Astrocyte of the cerebellum (primary cell): ENCODE measurements at places on chromosomes 11 and 22.

GRCh38 chr11:73072935-73073481 is 69.1 kb downstream of the FCHSD2 start:
- DNase-seq: no peak

DNA sequence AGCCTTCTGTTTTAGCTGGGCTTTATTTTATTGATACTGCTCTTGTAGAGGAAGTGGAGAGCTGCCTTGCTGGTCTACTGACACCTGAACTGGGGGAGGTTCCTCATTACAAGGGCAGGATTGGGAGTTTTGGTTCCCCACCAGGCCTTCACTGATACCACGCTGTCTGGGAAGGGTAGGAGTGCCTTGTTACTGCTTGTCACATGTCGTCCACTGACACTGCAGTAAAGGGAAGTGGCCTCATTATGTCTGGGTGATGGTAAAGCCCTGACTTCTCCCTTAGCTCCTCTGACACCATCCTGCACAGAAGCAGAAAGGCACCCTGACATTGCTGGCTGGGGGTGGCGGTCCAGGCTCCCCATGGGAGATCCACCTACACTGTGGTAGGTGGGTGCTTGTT is 38.7 kb upstream of the ELF5 start:
- no peak for DNase-seq

DNA sequence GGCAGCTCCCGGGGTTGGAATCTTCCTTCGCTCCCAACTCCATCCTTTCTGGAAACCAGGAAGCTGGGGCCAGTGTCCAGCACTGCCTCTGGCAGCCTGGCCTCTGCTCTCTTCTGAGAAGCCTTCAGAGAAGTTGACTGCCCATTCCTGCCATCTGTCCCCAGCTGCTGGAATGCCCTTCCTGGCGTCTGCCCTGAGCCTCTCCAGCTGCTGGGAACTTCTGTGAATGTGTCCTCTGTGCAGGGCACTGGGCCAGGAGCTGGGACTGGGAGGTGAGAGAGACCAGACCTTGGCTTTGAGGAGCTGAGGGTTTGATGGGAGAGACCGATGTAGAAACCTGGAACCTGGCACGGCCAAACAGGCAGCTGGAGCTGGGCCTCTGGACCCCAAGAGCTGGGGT is 5.9 kb upstream of the SOX10 start:
- no peak for DNase-seq

DNA sequence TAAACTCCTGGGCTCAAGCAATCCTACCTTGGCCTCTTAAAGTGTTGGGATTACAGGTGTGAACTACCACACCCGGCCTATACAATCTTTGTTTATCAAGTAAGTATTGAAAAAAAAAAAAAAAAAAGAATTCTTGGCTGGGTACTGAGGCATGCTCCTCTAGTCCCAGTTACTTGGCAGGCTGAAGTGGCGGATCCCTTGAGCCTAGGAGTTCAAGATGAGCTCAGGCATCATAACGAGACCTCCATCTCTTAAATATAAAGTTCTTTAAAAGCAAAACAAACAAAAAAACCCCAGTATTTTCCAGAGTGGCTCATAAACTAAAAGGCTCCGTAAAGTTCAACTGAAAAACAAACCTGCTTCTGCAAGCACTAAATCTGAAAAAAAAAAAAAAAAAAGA is 50.3 kb upstream of the GAB2 start:
- no peak for DNase-seq

GRCh38 chr11:2573240-2574042 is 126.4 kb downstream of the KCNQ1OT1 start:
- DNase-seq: no peak

DNA sequence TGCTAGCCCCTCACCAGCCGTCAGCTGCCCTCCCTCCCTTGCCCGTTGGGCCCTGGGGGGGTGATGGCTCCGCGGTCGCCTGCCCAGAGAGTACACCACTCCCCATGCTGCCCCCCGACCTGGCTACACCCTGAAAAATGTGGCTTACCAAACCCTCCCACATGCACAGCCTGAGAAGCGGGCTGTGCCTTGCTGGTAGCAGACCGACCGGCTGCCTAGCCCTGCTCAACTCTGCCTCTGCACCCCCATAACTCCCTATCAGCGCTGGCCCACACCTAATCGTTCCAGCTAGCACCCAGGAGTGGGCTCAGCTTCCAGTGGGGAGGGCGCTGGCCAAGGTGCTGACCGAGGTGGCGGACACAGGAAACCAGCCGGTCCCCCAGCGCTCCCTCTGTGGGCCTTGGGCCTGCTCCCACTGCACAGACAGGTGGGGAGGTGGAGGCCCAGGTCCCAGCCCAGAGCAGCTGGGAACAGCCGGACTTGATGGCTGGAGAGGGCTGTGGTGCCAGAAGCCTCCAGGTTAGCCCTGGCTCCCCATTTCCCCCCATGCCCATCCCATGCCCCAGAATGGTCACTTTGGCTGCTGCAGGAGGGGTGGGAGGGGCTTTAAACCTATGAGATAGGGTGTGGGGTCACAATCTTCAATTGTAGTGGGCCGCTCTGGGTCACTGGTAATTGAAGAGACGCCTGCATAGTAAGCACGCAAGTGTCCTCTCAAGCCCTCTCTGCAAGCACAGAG is 32.1 kb upstream of the PRODH start:
- no peak for DNase-seq

DNA sequence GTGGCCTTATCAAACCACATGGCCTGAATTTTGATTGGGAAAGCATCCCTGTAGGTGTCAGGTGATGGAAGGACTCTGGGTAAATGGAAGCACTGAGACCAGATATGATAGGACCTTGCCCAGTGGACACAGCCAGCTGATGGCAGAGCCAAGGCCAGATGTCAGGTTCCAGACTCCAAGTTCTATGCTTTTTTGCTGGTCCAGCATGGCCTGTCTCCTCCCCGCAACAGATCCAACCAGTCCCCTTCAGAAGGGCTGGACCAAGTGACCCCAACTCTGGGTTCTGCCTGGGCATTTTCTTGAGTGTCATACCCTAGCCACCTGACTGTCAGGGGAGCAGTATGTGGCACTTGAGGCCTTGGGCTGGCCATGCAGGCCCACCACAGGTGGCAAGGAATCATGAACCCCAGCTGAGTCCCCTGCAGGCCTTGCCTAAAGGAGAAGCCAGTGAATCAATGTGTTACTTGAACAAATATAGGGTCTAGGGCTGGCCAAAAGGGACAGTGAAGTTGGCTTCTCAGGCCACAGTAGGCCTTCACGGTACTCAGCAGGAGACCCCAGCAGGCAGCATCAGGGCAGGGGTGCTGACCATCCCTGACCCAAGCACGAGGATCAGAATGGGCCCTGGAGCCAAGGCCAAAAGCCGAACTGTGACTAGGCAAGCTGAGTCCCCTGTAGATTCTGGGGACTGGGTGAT is 27.1 kb downstream of the KCNQ1OT1 start:
- DNase-seq: no peak

DNA sequence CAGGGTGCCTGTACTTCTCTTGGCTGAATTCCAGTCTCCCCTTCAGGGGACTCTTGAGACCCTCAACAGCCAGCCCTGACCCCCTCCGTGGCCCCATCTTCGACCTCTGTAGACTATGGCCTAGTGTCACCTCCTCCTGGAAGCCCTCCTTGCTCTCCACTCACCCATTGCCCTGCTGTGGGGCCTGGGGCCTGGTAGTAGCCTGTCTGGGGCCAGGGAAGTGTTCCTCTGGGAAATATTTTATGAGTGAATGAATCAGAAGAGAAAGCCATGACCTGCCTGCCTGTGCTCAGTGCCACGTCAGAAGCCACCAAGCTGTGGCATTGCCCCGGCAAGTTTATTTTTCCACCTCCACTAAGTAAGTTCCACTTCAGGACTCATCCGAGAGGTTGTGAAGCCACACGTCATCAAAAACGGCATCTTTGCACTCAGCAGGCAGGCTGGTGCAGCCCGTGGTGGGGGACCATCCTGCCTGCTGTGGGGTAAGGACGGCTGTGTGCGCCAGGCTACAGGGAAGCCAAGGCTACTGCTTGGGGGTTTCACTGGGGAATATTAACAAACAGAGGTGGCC is 59.6 kb upstream of the PPARA start:
- no peak for DNase-seq

DNA sequence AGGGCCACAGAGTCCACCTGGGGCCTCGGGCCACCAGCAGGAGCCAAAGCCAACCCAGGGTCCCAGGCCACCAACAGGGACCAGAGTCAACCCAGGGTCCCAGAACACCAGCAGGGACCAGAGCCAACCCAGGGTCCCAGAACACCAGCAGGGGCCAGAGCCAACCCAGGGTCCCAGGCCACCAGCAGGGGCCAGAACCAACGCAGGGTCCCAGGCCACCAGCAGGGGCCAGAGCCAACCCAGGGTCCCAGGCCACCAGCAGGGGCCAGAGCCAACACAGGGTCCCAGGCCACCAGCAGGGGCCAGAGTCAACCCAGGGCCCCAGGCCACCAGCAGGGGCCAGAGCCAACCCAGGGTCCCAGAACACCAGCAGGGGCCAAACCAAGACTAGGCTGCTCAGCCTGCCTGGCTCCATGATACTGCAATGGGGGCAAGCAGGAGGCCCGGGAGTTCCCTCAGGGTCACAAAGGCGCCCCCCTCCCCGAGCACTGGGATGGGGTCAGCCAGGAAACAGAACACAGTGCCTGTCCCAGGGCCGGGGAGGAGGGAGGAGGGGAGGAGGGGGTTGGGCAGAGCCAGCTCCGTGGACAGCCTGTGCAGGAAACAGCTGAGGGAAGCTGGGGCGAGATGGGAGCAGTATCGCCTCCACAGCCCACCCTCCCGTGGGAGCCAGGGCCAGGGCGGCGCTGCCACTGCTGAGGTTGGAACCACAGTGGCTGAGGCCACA is 62.0 kb upstream of the PRR5 start:
- DNase-seq: no peak

DNA sequence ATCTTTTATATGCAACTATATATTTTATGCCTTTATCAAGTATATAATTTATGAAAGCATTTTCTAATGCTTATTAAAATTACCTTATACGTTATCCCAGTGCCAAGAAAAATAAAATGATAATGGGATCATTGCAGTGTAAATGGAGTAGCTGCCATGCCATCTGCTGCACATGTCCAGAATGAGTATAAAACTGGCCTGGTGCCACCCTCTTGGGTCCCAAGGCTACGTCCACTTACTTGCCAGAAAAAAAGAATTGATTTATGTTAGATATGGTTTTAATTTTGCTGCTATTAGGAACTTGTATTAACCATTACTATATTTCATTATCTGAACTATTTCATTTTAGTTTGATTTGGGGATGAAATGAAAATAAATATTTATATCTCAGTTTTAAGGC is 1127.1 kb upstream of the CNTN5 start:
- no peak for DNase-seq

DNA sequence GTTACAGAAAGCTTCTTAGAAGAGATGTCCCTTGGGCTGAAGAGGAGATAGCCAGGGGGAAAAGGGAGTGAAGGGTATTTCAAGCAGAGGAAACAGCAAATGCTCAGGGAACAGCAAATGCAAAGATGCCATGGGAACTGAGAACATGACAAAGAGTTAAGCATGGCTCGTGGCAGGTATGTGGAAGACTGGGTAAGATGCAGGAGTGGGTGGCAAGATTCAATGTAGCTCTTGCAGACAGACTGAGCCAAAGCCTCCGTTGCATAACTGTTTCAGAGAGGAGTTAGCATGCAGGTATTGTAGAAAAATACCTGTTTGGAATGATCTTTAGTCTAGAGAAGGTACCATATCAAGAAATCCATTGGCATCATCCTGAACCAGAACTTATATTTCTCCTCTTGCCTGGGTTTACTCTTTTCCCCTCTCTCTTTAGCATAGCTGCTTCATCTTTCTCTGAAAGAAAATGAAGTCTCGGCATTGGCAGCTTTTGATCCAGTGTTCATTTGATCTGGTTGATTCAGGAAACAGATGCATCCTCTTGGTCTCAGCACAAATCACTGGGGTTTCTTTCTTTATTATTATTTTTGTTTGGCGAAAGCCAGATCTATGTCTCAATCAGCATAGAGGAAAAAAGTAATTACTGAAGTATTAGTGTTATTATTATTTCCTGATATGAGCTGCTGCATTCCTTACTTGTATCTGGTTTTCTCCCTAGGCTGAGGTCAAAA is 41.7 kb upstream of the NUP160 start:
- DNase-seq: no peak

GRCh38 chr22:38959590-38959989 is 2.2 kb downstream of the APOBEC3A start:
- no peak for DNase-seq

- DNase-seq: no peak
Observed at GRCh38 chr11:76623171-76623883, 47.2 kb downstream of the LRRC32 start.

- no peak for DNase-seq
Observed at GRCh38 chr11:30990625-30991296, 378.8 kb downstream of the DCDC1 start.

- no peak for DNase-seq
Observed at GRCh38 chr11:1994121-1994520, 3.5 kb downstream of the H19 start.

DNA sequence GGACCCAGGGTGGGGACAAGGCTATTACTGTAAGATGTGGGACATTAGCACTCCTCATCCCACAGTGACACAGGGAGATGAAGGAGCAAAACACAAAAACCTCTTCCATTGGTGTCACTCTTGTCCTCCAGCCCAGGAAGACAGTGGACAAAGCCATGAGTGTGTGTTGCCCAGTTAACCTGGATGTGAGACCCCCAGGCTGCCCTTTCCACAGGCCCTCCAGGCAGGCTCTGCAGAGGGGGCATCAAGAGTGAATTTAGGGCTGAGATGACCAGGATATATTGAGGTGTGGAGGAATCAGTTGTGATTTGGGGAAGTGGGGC is 111.3 kb downstream of the GGTLC2 start:
- DNase-seq: no peak

- DNase-seq: no peak
Observed at GRCh38 chr22:16970446-16970845, 37.6 kb downstream of the GAB4 start.

DNA sequence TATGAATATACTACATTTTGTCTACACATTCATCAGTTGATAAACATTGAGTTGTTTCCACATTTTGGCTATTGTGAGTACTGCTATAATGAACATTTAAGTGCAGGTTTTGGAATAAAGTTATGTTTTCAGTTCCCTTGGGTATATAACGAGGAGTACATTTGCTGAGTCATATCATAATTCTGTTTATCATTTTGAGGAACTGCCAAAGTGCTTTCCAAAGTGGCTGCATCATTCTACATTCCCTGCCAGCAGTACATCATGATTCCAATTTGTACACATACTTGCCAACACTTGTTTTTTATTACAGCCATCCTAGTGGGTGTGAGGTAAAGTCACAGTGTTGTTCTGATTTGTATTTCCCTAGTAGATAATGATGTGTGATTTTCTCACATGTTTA is 1458.6 kb upstream of the TENM4 start:
- peak; percentile 8 for DNase-seq

DNA sequence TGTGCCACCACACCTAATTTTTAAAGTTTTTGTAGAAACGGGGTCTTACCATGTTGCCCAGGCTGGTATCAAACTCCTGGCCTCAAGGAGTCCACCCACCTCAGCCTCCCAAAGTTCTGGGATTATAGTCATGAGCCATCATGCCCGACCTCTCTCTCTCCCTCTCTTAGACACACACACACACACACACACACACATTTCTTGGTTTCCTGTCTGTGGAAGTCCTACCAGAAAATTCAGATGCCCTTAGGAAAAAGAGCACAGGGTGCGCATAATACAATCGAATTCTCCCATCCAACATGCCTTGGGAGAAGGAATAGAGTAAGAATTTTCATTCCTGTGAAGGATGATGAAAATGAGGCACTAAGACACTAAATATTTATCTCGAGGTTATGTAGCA is 10.4 kb downstream of the MICAL3 start:
- no peak for DNase-seq
